ENCODE measurements at places on chromosomes 5 and 9.

- no peak overlapping the region for H3K4me3 ChIP-seq
- peaks cover 27% of the 10 kb centered on the region for H3K4me1 ChIP-seq
- DNase-seq: no peak
- peak overlapping the region; percentile 89 for H3K27ac ChIP-seq
- H3K36me3 ChIP-seq: no peaks in the 10 kb centered on the region
These were observed 208.3 kb upstream of the VLDLR start for GRCh38 chr9:2413160-2413805.

DNA sequence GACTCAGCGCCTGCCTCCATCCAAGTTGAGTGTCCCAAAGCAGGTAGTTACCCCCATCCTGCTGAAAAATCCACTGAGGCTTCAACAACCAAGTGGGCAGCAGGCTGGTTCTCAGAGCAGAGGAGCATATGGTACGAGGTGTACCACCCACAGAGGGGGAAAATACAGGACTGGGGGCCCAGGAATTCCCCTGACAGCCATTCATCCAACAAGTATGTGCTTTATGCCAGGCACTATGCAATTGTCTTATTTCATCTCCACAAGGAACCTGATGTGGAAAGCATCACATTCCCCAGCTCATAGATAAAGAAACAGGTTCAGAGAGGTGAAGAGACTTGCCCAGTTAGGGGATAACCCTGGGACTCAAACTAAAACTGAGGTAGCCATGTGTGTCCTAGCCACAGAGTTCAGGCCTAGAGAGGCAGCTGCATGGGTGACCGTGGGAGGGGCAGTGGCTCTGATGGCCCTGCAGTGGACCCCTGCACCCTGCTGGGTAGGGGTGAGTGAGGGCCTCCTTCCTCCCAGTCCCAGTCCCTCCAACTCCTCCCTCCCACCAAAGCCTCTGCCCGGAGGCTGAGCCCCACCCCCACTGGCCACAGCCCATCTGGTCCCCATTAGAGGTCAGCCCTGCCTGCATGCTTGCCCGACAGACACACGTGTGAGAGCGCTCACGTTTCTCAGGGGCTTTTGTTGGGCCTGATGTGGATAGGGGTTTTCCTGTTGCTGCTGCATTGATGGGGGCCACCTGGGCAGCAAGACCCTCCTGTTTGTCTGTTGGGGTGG is 11.5 kb downstream of the PDLIM4 start:
- peaks cover 5% of the 10 kb centered on the region for H3K27me3 ChIP-seq
- no peak overlapping the region for H3K4me3 ChIP-seq
- H3K4me1 ChIP-seq: peaks cover 73% of the 10 kb centered on the region

GRCh38 chr9:1879501-1879900 is 135.6 kb upstream of the SMARCA2 start:
- no peaks in the 10 kb centered on the region for H3K4me1 ChIP-seq
- H3K36me3 ChIP-seq: no peaks in the 10 kb centered on the region

GRCh38 chr5:173435447-173435846 is 107.2 kb upstream of the STC2 start:
- peak overlapping the region; percentile 13 for H3K4me3 ChIP-seq
- H3K27me3 ChIP-seq: peaks cover 7% of the 10 kb centered on the region
- H3K36me3 ChIP-seq: no peaks in the 10 kb centered on the region
- peak; percentile 13 for DNase-seq

- peaks cover 24% of the 10 kb centered on the region for H3K36me3 ChIP-seq
- H3K4me1 ChIP-seq: peaks cover 69% of the 10 kb centered on the region
- H3K27ac ChIP-seq: peak overlapping the region; percentile 11
- H3K4me3 ChIP-seq: no peak overlapping the region
- DNase-seq: no peak
These were observed 128.1 kb downstream of the MYO10 start for GRCh38 chr5:16808021-16808420.

- no peak overlapping the region for H3K27ac ChIP-seq
- H3K4me3 ChIP-seq: no peak overlapping the region
- no peak for DNase-seq
- H3K36me3 ChIP-seq: no peaks in the 10 kb centered on the region
- no peaks in the 10 kb centered on the region for H3K4me1 ChIP-seq
These were observed 17.2 kb upstream of the TENT2 start for GRCh38 chr5:79595086-79595485.

- no peak for DNase-seq
- peak overlapping the region; percentile 90 for H3K27ac ChIP-seq
- no peak overlapping the region for H3K4me3 ChIP-seq
- H3K27me3 ChIP-seq: peaks cover 23% of the 10 kb centered on the region
These were observed 106.4 kb upstream of the COL5A1 start for GRCh38 chr9:134535171-134535570.

DNA sequence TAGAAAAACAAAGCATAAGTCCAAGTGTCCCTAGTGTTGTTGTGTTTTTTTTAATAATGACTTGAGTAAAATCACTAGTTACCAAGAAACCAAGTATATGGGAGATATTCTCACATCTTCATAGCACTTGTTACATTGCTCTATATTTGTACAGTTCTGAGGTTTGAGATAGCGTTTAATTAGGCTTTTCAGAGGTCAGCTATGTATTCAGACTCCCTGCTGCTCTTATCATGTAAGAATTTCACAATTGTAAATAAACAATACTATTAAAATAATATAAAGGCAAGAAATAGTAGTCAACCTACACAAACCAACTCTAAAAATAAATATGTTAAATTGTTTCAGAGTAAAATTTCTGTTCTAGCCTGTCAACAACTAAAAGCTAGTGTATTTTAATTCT is 761.9 kb upstream of the FAM174A start:
- no peaks in the 10 kb centered on the region for H3K36me3 ChIP-seq
- H3K4me1 ChIP-seq: peaks cover 19% of the 10 kb centered on the region
- DNase-seq: no peak
- H3K27me3 ChIP-seq: no peaks in the 10 kb centered on the region
- H3K27ac ChIP-seq: no peak overlapping the region

GRCh38 chr9:114276908-114277821 is 45.7 kb upstream of the ORM1 start:
- no peak for DNase-seq
- no peaks in the 10 kb centered on the region for H3K27me3 ChIP-seq
- H3K36me3 ChIP-seq: peaks cover 41% of the 10 kb centered on the region
- peaks cover 25% of the 10 kb centered on the region for H3K4me1 ChIP-seq

DNA sequence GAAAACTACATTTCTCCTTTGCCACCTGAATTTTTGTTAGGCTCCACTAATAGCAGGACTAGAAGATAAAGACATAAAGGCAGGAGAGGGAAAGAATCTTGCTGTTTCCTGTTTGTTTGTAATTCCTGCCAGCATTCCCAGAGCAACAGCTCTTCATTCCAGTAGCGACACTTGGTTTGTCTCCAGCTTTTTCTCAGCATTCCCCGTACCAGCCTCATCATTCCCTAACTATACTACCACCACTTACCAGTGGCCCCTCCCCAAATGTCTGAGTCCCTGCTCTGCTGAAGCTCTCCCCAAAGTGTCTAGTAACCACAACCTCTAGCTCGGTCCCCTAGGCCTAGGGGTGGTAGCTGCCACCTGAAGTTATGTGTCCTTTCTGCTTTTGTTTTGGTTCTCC is 18.6 kb downstream of the CETN3 start:
- no peaks in the 10 kb centered on the region for H3K27me3 ChIP-seq
- H3K36me3 ChIP-seq: peaks cover 22% of the 10 kb centered on the region
- H3K4me1 ChIP-seq: peaks cover 25% of the 10 kb centered on the region
- peak overlapping the region; percentile 90 for H3K27ac ChIP-seq
- DNase-seq: no peak

- no peak overlapping the region for H3K27ac ChIP-seq
- peaks cover 19% of the 10 kb centered on the region for H3K4me1 ChIP-seq
- peak; percentile 27 for DNase-seq
- H3K27me3 ChIP-seq: peaks cover 100% of the 10 kb centered on the region
These were observed 4.1 kb downstream of the PAX5 start for GRCh38 chr9:37029776-37030610.

- H3K4me1 ChIP-seq: peaks cover 6% of the 10 kb centered on the region
- H3K27ac ChIP-seq: no peak overlapping the region
- peak; percentile 18 for DNase-seq
- no peaks in the 10 kb centered on the region for H3K27me3 ChIP-seq
These were observed 47.2 kb downstream of the GPBP1 start for GRCh38 chr5:57221049-57221568.
